Muscle of arm (tissue), 14 donors: ENCODE measurements at places on chromosomes 5 and 9.
A peak's percentile ranks its signal among the peaks of the same experiment; 100 is the strongest.

- no peak for DNase-seq
These were observed 146.4 kb upstream of the TAS2R1 start for GRCh38 chr5:9776525-9776924.

GRCh38 chr5:14627270-14627669 is 37.2 kb upstream of the OTULIN start:
- DNase-seq = no peak

DNA sequence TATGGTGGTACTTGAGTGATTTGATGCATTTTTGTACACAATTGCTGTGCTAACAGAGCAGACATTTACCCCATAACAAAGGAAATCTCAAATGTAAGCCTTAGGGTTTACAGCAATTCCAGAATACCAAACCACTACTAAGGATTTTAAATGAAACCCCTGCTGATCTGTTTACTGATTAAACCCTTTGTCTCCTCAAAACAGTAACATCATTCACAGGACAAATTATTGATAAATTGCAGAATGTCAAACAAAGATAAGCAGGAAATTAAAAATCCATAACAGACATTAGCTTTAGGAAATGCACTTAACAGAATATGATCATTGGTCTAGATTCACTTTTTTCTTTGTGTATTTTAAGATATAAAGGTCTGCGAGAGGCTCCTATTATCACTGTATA is 1016.4 kb upstream of the DMAC1 start:
- no peak for DNase-seq

DNA sequence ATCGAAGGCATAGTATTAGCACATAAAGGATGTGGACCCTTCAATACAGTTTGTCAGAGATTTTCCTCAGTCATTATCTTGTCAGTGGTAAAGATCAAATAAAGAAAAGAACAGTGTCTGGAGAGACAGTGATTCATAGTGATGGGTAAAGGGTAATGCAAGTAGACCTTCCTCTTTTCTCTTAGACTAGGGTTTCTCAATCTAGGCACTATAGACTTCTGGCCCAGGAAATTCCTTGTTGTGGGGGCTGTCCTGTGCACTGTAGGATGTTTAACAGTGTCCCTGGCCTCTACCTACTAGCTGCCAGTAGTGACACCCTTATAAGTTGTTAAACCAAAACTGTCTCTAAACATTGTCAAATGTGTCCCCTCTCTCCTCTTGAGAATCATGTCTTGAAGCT is 6.9 kb downstream of the CAMK4 start:
- DNase-seq = no peak

DNA sequence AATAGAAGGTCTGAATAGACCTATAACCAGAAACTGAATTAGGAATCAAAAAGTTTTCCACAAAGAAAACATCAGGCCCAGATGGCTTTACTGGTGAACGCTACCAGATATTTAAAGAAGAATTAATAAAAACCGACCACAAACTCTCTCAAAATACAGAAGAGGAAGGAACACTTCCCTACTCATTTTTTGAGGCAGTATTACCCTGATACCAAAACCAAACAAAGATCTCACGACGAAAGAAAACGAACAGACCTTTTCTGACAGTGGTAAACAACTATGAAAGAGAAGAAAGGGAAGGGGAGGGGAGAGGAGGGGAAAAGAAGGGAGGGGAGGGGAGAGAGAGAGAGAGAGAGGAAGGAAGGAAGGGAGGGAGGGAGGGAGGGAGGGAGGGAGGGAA is 13.5 kb downstream of the B4GALT1 start:
- DNase-seq = no peak

DNA sequence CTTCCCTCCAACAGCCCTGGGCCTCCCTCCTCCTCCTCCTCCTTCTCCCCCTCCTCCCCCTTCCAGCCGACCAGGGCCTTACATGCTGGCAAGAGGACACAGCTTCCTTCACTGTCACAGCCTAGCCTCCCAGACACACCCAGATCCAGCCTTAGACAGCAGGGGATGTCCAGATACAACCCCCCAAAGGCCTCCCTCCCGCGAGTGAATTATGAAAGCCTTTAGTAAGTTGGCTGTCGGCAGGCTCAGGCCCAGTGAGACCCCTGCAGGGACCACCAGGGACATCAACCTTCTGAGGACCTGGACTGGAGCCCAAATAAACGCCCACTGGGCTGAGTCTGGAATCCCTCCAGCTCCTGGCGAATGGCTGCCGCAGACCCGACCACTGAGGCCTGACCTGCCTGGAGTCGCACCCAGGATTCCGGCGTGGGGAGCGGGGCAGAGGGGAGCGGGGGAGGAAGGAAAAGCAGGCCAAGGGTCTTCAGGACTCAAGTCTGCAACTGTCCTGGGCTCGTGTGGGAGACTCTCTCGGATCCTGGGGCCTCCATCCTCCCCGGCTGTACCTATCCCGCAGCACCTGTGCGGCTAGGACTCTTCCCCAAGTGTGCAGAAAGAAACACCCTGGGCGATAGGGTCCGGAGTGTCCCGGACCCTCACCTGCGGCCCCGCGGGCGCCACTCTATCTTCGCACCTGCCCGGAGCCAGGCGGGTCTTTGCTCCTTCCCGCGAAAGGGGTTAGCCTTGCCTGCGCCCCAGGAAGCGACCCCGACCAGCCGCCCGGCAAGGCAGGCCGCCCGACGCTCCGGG is 705 bp downstream of the SEPTIN8 start:
- DNase-seq = peak; percentile 50

GRCh38 chr5:84119252-84119651 is 265.4 kb downstream of the EDIL3 start:
- DNase-seq = no peak

DNA sequence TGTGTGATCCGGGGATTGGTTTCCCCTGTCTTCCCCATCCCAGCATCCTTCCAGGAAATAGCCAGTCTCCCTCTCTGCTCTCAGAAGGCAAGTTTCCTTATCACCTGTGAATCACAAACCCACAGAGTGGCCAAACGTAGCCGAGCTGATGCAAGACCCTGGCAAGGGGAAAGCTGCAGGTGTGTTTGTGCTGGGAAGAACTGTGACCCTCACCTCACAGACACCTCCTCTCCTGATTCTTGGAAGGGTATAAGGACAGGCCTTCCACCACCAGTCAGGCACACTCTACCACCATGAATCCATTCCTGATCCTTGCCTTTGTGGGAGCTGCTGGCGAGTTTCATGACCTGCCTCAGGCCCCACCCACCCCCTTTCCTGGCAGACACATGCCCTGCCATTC is at the start of gene PRSS3:
PRSS3 (plus strand) TSS at position 281 of the 400 bp plus-strand sequence; CDS start at position 294, 13 bp downstream.
- no peak for DNase-seq
